ENCODE measurements at places on chromosomes 6 and 20.

- DNase-seq, result no peak
These were observed 445.8 kb downstream of the HTR1B start for GRCh38 chr6:77017537-77017936.

DNA sequence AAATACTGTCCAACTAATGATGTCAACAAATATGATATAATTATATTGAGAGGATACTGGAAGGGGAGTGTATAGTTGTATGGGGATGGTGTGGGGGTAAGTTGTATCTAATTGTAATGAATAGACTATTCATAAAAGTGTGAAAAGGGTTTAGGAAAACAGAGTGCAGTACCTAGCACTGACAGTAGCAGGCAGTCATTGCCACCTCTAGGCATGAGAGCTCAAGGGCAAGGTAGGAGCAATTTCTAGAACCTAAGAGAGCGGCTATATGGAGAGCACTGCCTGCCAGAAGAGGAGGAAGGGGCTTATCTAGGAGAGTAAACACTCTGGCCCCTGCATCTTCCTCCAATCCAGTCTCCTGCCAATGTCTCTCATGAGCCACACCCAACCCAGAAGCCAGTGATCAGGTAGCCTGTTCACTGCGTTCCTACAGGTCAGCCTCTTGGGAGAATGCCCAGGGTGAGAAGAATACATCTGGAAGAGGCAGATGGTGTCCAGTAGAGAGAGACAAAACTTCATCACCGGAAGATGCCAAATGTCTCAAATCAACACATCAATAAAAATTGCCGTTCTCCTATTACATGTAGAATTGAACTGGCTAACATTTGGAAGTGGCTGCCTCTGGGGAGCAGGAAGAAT lies 200.0 kb downstream of the LY86 start:
- DNase-seq, result no peak

- no peak for DNase-seq
These were observed 24.4 kb downstream of the SIRPD start for GRCh38 chr20:1533059-1533458.

- DNase-seq, result no peak
These were observed 20.9 kb downstream of the FAM8A1 start for GRCh38 chr6:17621003-17621402.

DNA sequence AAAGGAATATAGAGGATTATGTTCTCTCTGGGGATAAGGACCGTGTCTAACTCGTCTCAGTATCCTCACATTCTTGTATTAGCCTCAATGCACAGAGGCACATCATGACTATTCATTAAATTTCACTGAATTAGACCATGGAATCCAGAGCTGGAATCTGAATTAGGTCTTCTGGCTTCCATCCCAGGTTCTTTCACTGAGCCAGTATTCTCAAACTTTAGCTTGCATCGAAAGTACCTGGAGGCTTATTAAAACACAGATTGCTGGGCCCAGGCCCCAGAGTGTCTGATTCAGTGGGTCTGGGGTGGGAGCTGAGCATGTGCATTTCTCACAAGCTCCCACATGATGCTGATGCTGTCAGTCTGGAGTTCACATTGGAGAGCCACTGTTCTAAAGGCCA lies 142.0 kb downstream of the UST start:
- DNase-seq, result no peak

DNA sequence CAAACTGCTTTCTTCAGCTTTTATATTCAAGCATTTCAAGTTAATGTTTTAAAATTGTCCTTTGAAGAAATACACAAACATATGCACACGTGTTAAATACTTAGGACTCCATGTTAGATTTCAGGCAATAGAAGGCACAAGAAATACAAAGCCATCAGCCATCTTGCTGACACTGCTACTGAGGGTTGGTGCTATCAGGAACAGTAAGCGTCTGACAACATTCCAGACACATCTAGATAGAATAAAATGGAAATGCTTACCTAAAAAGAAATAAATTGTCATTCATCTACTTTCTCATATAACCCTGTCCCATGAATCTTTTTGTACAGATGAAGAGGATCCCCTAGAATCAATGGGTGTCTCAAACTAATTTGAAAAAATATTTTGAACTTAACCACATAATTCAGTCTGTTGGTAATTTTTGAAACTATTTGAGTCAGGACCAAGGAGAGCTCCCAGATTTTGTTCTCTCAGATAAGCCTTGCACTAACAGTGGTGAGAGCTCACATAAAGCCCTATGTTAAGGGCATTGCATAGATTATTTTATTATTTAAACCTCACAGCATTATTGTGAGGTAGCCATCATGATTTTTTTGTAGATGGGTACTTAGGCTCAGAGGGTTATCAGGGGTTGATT lies 631.1 kb upstream of the POU3F2 start:
- DNase-seq, result no peak

- no peak for DNase-seq
These were observed 223.3 kb downstream of the BMP7 start for GRCh38 chr20:57043091-57043490.

GRCh38 chr6:6826095-6826901 lies 237.8 kb downstream of the LY86 start:
- no peak for DNase-seq

DNA sequence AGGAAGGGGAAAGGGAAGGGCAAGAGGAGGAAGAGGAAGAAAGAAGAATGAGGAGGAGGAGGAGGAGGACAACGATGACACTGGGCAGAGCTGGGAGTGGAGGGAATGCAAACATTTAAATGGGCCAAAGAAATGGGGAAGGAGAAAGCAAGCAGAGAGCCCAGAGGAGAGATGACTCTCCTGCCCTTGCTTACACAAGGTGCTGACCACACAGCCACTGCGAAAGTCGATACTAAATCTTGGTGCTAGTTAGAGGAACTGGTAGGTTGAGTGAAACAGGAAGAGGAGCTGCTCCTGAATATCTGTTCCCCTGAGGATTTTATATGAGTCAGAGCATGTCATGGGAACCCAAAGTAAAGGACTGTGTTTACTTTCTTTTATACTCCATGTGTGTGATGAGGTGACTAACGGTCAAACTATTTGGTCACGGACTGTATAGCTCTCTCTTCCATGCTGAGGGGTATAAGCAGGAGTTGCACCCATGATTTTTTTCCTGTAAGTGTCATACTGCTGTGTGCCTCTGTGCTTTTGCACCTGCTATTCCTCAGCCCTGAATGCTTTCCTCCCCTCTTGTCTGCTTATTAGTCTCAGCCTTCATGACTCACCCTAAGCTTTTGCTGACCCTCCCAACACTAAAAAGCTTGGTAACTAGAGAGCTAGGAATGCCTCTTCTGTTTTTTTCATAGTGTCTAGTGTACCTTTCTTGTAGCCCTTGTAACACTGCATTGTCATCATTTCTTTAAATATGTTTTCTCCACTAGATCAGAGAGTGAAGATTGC lies 9.5 kb upstream of the PAQR8 start:
- no peak for DNase-seq

DNA sequence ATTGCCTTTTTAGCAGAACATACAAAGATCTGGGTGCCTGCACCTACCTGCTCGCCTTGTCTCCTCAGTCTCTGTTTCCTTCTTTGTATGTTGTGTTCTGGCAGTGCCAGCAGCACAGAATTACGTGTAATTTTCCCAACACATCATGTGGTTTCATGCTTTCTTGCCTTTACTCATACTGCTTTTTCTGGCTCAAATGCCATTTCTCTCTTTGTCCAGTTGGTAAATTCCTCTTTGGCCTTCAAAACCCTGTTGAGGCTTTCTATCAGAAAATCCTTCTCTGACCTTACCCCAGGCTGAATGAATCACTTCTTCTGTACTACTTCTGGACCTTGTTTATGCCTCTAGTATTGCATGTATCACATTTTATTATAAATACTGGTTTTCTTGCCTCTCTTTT lies 31.8 kb downstream of the L3MBTL3 start:
- DNase-seq, result no peak

DNA sequence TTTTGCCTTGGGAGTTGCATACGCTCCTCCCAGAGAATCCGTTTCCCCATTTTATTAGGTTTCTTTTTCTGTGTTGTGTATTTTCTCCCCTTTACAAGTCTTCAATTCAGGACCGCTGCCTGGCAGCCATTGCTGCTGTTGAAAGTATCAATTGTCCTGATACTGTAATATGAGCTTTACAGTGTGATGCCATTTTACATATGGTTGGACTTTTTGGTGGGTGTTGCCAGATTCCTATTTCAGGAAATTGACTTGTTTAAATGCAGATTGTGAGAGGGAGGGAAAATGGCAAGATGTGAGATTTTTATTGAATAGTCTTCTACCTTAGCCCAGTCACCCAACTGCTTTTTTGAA lies 1.2 kb downstream of the PANK2 start:
- DNase-seq, result no peak

- DNase-seq, result no peak
These were observed 10.5 kb downstream of the VPS16 start for GRCh38 chr20:2851086-2851485.

DNA sequence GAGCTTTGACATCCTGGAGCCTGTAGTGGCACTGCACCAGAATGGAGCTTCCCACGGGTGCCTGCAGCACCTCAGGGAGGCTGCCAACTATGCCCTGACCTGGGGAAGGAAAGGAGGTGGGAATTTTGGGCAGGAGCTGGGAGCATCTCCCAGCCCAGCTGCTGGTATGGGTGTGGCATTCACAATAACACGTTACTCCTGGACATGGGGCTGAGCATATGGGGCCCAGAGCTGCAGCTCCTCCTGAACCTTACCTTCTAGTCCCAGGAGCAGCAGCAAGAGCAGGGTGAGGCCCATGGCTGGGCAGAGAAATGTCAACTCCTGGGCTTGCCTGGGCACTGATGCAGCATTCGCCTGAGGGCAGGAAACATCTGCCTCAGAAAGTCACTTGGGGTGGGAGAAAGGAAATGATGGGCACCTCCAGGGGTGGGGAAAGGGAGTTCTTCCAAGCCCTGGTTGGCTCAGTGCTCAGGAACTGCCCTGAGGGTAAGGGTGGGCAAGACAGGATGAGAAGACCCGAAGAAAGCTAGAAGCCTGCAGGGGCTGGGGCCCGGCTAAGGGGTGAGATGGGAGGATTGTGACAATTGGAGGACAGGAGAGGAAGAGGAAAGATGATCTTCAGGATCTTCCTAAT lies at the start of gene TREML1:
TSS of gene TREML1 (minus strand) at position 356 of the 634 bp plus-strand sequence. CDS start at position 297, 59 bp downstream.
- DNase-seq, result no peak

DNA sequence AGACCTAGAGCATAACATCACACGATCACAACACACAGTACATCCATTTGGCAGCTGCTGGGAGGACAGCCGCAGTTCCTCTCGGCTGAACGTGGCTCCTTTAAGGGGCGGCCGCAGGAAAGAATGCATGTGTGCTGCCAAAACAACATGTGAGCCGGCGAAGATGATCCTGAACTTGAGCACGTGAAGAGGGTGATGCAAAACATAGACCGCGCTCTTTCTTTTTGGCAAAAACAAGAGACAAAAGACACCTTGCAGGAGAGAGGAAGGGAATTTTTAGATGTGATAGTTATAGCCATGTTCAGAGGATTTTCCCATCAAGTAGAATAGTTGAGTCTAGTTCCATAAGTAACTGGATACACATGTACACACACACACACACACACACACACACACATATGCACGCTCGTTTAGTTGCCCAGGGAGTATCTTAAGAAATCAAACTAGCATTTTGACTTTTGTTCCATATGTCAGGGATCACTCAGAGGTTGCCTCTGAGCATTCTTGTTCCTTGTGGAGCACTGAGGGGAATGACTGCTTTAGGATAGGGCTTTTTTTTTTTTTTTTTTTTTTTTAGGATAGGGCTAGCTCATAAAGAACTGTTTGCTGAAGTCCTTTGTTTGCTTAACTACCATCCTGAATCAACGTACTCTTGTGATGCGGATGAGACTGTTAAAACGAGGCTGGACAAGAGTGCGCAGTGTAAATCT lies 21.7 kb upstream of the RANBP9 start:
- no peak for DNase-seq

GRCh38 chr20:45445805-45446562 lies 23.6 kb upstream of the WFDC2 start:
- no peak for DNase-seq

GRCh38 chr6:107205058-107205998 lies 90.0 kb upstream of the BEND3 start:
- DNase-seq, result no peak

DNA sequence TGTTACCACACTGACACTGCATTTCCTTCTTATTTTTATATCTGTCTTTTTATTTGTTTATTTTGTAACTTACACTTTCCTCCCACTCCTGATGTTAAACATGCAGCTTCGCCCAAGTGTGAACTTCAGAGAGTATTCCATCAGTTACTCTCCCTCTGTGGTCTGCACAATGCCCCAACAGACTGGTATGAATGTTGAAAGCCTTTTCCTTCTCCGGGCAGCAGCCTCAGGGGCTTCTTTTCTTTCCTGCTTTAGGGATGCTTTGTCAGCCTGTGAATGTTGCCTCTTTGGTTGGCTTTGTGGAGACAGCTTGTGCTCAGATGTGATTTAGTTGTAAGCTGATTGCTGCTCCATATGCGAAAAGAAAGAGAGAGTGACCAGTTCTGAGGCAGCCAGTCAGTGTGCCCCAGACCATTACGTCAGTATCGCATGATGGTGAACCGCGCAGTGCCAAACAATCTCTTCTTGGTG lies 44.0 kb downstream of the SMPDL3A start:
- no peak for DNase-seq

DNA sequence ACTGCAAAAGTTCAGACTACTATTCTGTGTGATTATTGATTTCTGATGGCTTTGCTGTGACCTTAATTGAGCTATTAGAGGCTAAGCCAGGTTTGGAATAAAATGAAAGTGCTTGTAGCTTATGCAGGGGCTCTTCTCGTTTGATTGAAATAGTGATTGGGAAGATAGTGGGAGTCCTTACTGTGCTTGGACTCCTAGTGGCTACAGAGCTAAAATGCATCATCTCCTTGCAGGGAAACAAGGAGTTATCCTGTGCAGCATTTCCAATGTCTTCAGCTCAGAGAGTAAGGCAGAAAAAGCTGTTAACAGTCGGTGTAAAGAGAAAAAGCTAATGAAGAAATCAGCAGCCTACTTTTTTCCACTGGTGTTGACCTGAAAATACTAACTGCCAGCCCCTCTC lies 173.5 kb downstream of the SLC35F1 start:
- DNase-seq, result no peak

DNA sequence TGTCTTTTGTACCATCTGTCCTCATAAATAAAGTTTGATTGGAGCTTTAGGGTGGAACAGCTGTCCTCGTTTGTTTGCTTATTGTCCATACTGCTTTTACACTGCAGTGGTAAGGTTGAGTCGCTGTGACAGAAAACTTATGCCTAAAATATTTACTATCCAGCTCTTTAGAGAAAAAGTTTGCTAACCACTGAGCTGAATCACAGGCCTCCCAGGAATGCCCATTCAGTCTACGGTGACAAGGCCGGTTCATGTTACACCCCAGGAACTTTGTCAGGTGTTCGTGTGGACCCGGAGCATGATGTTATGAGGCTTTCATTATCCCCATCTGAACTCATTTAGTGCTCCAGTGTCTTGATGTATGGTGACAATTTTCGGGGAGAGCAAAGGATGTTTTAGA lies 401.1 kb downstream of the SAMD5 start:
- no peak for DNase-seq

- no peak for DNase-seq
These were observed 49.3 kb downstream of the PHACTR2 start for GRCh38 chr6:143727035-143727434.
